Non-pigmented ciliary epithelial cell (primary cell): ENCODE measurements at places on chromosomes 1 and 21.

GRCh38 chr1:207501071-207501470 is 5.1 kb downstream of the CR1 start:
- DNase-seq = no peak

DNA sequence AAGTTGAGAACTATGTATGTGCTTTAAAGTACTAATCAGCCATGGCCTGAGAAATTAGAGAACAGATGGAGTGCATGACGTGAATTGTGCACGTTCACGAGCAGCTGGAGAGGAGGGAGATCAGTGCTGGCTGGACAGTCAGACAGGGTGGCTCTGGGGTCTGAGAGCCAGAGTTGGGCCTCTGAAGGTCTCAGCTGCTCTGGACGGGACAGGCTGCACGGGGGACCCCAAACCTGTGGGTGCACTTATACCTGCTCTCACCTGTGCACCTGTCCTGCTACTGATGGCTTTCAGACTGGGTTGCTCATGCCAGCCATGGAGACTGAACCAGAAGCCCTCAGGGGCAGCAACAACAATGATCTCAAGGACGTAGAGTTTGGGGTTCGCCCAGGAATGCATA is 43.5 kb downstream of the UMODL1 start:
- DNase-seq = no peak

DNA sequence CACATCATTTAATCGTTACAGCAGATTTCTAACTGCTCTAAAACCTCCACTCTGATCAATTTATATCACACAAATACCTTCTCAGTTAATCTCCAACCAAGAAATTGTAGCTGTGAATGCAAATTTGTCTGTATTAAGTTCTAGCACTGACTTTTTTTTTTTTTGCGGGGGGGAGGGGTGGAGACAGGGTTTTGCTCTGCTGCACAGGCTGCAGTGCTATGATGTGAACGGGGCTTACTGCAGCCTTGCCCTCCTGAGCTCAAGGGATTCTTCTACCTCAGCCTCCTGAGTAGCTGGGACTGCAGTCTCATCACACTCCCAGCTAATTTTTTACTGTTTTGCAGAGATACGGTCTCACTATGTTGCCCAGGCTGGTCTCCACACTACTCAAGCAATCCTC is 163.6 kb downstream of the RERE start:
- no peak for DNase-seq

- no peak for DNase-seq
Measured at GRCh38 chr1:8410791-8411190, 92.9 kb downstream of the SLC45A1 start.

DNA sequence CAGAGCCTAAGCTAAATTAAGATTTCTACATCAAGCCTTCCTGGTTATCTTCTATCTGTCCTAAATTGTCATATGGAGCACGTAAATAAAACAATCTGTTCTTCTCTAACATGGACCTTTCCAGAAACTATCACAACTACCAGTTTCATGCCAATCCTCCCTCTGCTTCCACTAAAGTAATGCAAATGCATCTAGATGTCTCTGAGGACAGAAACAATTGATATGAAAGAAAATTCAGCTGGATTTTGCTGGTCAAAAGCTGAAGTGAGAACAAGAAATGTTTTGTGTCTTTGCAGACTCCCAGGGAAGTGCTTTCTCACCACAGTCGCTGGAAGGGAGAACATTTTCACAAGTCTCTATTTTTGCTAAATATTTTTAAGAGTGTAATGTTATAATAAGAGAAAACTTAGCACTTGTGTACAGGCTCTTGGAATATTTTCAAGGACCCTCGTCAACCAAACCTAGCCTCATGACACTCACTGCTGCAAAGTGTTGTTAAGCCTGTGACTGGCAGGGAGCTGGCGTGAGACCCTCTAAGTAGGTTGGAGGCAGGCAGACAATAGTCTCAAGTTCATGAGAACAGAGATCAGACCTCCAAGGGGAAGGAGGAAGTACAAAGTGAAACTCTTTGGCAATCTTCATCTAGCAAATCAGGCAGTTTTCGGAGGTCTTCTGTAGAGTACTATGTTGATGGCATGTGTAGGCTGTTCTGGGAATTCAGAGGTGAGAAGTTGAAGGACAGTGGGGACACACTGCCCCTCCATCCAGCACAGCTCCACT is 38.8 kb downstream of the DNASE2B start:
- no peak for DNase-seq

DNA sequence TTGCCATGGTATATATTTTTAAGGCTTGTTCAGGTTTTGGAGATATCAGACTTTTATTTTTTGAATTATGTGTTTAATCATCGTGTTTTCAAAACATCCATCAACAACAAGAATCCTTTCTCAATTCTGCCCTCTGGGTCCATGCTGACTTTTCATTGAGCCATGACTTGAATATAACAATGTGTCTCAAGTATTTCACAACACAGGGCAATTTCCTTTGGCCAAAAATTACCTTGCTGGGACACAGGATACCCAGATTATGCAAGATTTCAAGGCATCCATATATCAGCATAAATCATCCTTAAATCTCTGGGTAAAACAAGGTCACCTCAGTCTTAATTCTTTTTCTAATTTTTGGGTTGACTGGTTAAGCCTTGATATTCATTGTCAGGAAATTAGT is 411.2 kb upstream of the USP24 start:
- no peak for DNase-seq

DNA sequence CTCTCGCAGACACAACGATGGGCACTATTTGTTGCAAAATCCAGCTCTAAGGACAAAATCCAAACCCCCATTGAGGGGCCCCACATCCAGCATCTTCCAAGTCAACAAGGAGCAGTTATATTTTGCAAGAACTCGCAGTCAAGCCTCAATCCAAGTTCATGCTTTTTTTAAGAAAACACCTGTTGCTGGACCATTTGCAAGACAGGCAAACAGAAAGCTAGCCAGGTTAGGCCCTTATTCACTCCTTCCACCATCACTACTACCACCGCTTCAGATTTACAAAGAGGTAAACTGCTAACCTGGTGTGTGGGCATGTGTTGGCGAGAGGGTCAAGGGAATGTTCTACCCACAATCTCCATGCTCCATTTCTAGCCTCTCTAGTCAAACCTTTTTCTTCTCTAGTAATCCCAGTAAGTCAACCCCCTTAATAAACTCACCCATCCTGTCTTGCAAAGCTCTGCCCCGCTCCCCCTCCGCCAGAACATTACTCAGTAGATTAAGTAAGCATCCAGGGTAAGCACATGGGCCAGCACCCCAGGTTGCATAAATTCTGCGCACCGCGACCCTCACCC is 703 bp downstream of the ERI3 start:
- DNase-seq = peak; percentile 10

GRCh38 chr1:169853341-169853740 is 40.4 kb downstream of the SCYL3 start:
- no peak for DNase-seq

DNA sequence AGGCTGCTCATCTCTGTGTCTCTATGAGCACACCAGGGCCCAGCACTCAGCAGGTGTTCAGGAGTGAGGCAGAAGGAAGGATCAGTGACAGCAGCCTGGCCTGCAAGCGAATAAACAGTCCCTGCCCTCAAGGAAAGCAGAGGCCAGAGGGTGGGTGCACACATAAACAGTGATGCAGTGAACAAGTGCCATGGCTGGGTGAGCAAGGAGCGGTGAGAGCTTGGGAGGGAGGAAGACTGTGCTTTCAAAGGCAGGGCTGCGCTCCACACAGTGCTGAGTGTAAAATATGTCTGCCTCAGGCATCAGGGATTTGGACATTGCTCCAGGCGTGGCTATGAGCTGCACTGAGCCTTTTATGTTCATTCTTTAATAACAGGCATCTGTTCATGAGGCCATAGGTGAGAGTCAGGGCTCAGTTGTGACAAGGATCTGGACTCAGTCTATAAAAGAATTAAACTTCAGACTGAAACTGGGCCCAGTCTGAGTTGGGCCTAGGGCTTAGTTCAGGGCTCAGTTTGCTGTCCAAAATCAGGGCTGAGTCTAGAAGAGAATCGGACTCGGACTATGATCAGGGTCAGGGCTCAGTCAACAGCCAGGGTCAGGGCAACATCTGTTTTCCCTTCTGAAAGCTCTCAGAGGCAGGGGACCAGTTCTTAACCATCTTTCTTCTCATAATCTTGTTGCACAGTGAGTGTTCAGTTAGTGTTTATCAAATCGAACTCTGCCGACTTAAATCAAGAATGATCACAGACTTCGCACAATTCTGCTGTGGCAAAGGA is 213.7 kb downstream of the FOXD2 start:
- DNase-seq = no peak

DNA sequence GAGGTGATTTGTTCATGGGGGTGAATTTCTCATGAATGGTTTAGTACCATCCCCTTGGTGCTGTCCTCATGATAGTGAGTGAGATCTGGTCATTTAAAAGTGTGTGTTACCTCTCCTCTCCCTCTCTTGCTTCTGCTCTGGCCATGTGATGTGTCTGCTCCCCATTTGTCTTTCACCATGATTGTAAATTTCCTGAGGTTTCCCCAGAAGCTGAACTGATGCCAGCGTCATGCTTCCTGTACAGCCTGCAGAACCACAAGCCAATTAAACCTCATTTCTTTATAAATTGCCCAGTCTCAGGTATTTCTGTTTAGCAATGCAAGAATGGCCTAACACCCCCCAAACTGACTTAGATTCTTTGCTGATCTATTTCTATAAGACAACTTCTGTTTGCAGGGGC is 249.4 kb upstream of the B3GALT2 start:
- DNase-seq = no peak

GRCh38 chr1:75616436-75617433 is 5.8 kb upstream of the SLC44A5 start:
- peak; percentile 20 for DNase-seq

DNA sequence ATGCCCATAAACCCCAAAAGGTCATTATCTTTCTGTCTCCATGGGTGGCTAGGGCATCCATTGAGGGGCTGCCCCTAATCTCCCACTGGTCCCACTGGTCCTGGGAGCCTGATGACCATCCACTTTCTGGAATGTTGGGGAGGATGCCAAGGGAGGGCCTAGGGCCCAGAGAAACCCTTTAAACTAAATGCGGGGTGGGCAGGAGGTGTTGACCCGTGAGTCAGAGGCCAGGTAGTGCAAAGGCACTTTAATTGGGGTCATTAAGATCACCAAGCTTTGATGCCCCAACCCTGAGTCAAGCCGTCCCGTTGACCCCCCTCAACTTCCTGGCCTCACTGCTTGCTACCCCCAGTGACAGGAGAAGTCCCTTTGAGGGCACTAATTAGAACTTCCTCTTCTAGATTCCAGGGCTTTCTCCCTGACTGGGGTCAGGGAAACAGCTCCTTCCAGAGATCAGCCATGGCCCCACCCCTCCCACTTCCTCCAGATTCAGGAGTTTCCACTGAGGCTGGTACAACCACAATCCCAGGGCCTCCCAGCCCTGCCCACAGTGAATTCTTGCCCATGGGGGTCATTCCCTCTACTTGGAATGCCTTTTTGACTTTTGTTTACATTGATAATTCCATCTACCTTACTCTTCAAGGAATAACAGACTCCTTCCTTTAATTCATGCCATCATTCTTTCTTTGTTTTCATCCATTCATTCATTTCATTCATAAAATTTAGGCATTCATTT is 15.5 kb upstream of the SERINC2 start:
- no peak for DNase-seq

DNA sequence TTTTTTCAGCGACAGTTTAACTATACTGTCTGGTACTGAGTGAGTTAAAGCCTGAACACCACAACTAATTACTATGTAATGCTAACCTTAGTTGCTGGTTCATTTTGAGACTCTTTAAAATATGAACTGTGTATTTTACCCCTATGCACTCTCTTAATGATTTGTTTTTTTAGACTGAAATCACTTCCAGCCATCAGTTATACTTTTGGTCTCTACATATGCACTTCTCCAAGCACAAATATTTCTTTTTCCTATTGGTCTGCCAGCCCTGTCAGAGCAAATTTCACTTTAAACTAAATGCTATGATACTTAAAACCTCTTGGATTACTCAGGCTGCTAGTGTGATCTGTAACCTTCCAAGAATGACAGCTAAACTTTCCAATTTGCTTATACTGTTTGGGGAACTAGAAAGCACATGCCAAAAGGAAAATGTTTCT is 38.1 kb upstream of the SCYL3 start:
- no peak for DNase-seq

- DNase-seq = peak; percentile 78
Measured at GRCh38 chr21:35779690-35780570, 280.4 kb downstream of the SETD4 start.

DNA sequence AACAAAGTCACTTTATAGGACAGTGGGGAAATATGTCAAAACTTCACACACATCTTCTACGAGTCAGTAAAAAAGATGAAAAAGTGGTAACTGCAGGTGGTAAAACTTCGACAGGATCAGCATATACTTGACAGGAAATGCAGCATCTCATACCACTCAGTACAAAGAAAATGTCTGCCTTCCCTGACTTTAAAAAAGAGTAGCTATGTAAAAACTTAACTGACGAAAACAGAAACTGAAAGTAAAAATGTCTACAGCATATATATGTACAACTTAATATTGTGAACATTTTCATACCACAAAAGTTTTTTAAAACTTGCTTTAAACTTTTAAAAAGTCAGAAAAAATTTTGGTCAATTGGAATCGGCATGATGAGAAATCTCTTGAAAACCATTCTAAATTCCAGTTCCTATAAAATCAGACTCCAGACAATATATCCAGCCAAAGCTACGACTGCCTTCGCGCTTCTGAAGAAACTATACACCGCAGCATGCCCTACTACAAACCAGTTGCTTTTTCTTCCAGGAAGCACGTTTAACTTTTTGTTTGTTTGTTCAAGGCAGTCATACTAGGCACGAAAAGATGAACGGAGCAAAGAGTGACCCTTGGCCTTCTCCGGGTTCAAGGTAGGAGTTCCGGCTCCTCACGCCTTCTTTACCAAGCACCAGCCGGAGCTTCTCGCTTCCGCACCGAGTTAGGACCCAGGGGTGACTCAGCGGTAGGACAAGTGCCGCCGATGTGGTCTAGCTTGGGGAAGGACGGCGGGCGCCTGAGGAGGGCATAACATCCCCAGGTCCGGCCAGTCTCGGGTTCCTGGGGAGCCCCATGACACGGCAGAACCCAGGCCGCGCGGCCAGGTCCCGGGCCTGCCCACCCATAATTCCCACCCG is 612 bp downstream of the PSMA5 start:
- DNase-seq = no peak
